ENCODE measurements at places on chromosomes 2 and 18.
A peak's percentile ranks its signal among the peaks of the same experiment; 100 is the strongest.

GRCh38 chr2:231344851-231345250, 50.7 kb upstream of the B3GNT7 start:
- no peak for DNase-seq

GRCh38 chr2:206626108-206626507, 16.2 kb upstream of the FAM237A start:
- no peak for DNase-seq

GRCh38 chr2:166932032-166932431, 43.8 kb downstream of the XIRP2 start:
- DNase-seq = no peak

DNA sequence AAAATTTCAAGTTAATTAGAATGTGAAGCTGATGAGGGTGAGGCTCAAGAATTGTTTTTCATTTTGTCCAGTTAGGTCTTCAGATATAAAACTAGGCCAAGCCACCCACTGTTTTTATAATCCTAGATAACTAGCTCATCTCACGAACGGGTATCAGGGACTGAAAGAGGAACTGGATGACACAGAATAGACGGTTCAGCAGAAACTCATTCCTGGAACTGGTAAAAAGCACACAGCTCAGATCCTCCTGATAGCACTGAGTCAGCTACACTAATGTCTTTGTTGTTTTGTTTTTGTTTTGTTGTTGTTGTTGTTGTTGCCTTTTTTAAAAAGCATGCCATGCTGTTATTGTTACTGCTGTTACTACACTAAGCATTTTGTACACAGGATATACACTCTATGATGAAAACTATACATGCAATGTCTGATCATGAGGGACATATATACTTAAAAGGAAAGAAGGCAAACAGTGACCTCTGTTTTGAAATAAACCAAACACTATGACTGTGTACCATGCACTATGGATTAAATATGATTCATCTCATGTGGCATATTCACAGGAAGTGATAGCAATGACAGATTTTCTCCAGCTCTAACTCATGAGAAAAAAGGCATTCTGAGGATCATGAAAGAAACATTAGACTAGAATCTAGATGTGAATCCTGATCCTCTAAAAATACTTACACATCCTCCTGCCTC, 437.6 kb downstream of the NCKAP5 start:
- DNase-seq = no peak

GRCh38 chr2:188050726-188051125, 240.9 kb upstream of the GULP1 start:
- no peak for DNase-seq

DNA sequence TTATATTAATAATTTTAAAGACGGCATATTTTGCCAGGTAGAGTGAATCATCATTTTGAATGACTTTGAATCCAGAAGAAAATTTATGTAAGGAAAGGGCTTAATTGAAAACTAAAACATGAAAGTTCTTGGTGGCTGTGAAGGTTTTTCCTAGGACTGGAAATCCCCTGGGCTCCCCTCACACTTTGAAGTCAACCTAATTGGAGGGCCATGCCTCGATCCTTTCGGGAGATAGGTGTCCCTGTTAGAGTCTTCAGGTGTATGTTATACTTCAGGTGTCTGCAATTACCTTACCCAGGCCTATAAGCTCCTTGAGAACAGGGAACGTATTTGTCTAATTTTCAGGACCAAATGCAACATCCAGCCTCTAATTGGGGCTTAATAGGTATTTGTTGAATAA, 73.0 kb downstream of the ARL4C start:
- DNase-seq = no peak

GRCh38 chr18:23596183-23596582, 9.9 kb upstream of the NPC1 start:
- no peak for DNase-seq

- no peak for DNase-seq
These were observed 410.0 kb upstream of the KCNH7 start for GRCh38 chr2:163248376-163249253.

DNA sequence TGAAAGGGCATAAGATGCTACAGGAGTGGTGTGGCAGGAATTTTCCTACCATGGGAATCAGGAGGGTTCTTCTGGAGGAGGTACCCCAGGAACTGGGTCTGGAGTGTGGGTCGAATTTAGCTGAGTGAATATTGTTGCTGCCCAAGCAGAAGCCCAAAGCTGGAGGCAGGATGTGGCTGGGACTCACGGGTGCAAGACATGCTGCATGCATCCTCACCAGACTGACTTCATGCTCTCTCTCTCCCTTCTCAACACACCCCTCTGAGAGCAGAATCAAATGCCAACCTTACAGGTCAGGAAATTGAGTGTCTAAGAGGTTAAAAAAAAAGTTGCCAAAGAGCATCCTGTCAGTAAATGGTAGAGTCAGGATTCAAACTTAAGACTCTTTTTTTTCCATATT, 78.8 kb upstream of the TTC39C start:
- no peak for DNase-seq

- DNase-seq = peak; percentile 40
These were observed 57.7 kb downstream of the INHBB start for GRCh38 chr2:120403676-120404075.

DNA sequence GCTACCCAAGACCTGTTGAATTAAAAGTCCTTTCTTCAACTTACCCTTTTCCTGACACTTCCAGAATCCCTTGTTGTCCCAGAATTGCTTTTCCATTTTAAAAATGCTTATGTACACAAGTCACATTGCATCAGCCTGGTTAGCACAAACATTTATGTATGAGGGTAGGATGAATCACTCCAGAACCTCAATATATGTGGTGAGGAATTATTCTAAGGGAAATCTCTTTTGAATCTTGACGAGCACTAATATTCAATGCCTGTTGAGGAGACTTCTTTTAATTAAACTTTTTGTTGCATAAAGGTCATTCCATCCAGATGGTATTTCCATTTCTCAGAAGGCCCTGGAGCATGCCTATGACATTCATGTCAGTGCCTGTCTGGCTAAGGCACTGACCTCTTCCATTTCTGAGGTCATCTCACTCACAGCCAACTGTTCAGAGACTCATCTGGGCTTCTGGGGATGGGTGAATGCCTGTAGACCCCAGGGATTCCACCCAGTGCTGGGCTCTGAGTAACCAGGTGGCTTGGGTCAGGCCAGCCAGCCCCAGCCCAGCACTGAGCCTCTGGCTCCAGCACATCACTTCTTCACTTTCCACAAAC, 28.2 kb downstream of the ACMSD start:
- DNase-seq = no peak

- DNase-seq = no peak
These were observed 184.7 kb downstream of the CD226 start for GRCh38 chr18:69763002-69763401.

DNA sequence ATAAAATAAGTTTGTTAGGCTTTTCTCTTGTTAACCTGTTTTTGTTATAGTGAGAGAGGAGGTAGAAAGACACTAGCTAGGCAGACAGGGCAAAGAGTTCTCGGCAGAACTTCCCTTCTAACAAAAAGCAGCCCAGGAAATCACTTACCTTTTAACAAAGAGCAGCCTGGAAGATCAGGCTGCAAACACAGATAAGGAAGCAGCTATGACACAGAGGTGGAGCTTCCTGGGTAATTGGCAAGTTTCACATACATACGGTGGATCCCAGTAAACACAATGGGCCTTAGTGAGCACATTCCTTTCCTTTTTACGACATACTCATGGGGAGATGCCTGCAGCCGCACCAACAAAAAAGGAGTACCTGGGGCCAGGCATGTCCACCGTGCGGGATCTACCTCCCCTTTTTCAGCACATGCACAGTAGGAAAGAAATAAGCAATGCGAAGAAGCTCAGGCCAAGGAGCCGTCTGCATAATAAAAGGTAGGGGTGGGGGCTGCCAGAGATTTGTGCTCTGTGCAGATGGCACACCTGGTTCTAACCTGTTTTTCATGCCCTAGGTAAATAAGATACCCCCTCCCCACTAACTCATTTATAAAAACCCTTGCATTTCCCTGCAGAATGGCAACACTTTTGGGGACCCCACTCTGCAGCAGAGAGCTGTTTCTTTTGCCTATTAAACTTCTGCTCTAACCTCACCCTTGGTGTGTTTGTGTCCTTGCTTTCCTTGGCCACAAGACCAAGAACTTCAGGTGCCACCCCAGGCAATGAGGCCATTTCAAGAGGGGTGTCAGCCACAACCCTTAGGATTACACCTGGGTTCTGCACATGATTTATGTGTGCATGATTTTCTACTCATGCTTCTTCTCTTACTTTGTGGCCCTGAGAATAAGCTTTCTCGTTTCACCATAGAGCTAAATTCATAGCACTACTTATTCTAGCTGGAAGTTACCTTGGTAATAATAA, 26.5 kb downstream of the MDH1 start:
- no peak for DNase-seq

All from activated CD8-positive, alpha-beta memory T cell treated with anti-CD3 and anti-CD28 coated beads for 24 hours (primary cell).